ENCODE measurements at places on chromosomes 16 and 17. TPM values are rescaled to one million over a fixed set of nuclear protein-coding genes. Genes with fewer than 3 reads are reported as not detected.

TOP2A gene
- total RNA-seq = 2.1 TPM

LAT gene
- total RNA-seq = 0.36 TPM

TBC1D3G gene
- total RNA-seq = not detected

CCL5 gene
- 0.34 TPM for total RNA-seq

FSCN2 gene
- total RNA-seq = 0.34 TPM

RPRML gene
- total RNA-seq = not detected

BTBD17 gene
- not detected for total RNA-seq

CCDC200 gene
- not detected for total RNA-seq

ANKRD40CL gene
- total RNA-seq = not detected

RUNDC1 gene
- 11.6 TPM for total RNA-seq

CUEDC1 gene
- 3.4 TPM for total RNA-seq

GNG13 gene
- not detected for total RNA-seq

OR3A3 gene
- not detected for total RNA-seq
